ENCODE measurements at places on chromosomes 6 and 20. TPM values are rescaled to one million over a fixed set of nuclear protein-coding genes. Genes with fewer than 3 reads are reported as not detected.

The KCNK15 gene
- not detected for polyA plus RNA-seq

The SLA2 gene
- polyA plus RNA-seq = not detected

The FABP7 gene
- polyA plus RNA-seq = 27.7 TPM

The VSTM2L gene
- 22.1 TPM for polyA plus RNA-seq

The STMND1 gene
- 0.59 TPM for polyA plus RNA-seq

The DDX43 gene
- polyA plus RNA-seq = not detected

The HAO1 gene
- polyA plus RNA-seq = not detected

The IL17F gene
- polyA plus RNA-seq = not detected

The CPXM1 gene
- 42.1 TPM for polyA plus RNA-seq

The BANF2 gene
- polyA plus RNA-seq = not detected

The PHACTR3 gene
- 1.3 TPM for polyA plus RNA-seq

The AIF1 gene
- not detected for polyA plus RNA-seq
